ENCODE measurements at places on chromosomes 4 and X.
A peak's percentile ranks its signal among the peaks of the same experiment; 100 is the strongest.

DNA sequence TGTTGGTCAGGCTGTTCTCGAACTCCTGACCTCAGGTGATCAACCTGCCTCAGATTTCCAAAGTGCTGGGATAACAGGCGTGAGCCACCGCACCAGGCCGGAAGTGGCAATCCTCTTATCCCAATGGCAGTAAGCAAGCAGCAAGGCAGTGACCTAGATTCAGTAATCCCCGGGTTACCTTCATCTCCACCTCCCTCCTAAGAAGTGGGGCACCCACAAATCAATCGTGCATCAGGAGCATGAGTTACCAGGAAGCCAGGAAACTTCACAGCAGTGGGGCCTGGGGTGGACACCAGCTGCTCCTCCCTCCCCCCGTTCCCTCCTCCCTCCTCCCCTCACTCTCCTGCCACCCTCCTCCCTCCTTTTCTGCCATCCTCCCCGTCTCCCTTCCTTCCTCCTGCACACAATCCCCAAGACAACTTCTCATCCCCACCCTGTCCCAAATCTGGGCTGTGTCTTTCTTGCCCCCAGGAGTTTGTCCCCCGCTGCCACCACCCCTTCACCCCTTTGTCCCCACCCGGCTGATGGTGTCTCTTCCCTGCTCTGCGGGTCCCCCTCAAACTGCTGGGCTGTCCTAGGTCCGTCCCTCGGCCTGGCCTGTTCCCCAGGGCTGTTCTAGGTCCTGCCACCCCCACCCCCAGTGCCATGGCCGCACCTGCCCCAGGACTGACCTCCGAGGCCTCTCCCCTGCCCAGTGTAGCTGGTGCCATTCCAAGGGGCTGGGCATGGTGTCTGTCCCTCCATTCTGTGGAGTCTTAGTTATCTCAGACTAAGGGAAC, 2.2 kb downstream of the PDE6B start:
- DNase-seq = no peak
- no peak overlapping the region for H3K27ac ChIP-seq
- no peaks in the 10 kb centered on the region for H3K27me3 ChIP-seq
- no peak overlapping the region for H3K4me3 ChIP-seq

- H3K27me3 ChIP-seq = no peaks in the 10 kb centered on the region
- no peak overlapping the region for H3K4me3 ChIP-seq
- no peaks in the 10 kb centered on the region for H3K36me3 ChIP-seq
- DNase-seq = no peak
- H3K27ac ChIP-seq = no peak overlapping the region
- H3K4me1 ChIP-seq = no peaks in the 10 kb centered on the region
Measured at GRCh38 chrX:107514944-107515343, 65.5 kb downstream of the FRMPD3 start.

GRCh38 chr4:20926529-20926928, 226.3 kb downstream of the PACRGL start:
- no peaks in the 10 kb centered on the region for H3K27me3 ChIP-seq
- H3K4me3 ChIP-seq = no peak overlapping the region
- H3K27ac ChIP-seq = no peak overlapping the region
- no peaks in the 10 kb centered on the region for H3K36me3 ChIP-seq
- no peak for DNase-seq

GRCh38 chrX:115337491-115338144, 48.1 kb downstream of the LUZP4 start:
- H3K4me3 ChIP-seq = no peak overlapping the region
- no peaks in the 10 kb centered on the region for H3K36me3 ChIP-seq
- no peaks in the 10 kb centered on the region for H3K27me3 ChIP-seq
- H3K4me1 ChIP-seq = no peaks in the 10 kb centered on the region

GRCh38 chr4:8314691-8315255, 45.2 kb downstream of the HTRA3 start:
- no peak for DNase-seq
- peaks cover 13% of the 10 kb centered on the region for H3K4me1 ChIP-seq

- no peak for DNase-seq
- H3K4me3 ChIP-seq = no peak overlapping the region
- no peaks in the 10 kb centered on the region for H3K36me3 ChIP-seq
- no peak overlapping the region for H3K27ac ChIP-seq
Measured at GRCh38 chrX:38376747-38377146, 24.3 kb downstream of the OTC start.

DNA sequence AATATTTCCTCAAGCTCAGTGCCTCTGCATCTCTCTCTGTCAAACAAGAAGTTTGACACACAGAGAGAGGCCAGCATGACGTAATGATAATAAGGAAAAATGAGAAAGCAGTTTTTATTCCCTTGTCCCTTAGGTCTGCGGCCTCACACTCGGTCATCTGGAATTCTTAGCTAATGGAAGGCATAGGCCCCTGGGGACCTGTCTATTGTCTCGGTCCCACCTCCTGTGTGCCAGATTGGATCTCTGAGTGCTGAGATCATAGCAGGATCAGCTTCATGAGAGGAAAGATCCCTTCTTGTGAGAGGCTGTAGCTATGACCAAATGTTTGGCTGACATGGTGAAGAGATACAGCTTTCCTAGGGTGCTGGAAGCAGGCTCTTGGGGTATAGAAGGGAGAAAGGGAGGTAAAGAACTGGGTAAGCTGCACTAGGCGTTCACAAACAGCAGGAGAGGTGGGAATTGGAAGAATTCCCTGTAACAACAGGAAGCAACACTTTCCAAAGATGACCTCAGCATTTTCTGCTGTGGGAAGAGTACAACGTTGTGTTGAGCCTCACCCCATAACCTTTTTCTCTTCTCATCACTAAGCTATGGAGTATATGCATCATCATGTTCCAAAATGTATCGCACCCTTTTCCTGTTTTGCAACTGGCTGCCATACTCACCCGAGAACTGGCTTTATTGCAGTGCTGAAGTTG, 20.2 kb downstream of the TMEM31 start:
- H3K36me3 ChIP-seq = no peaks in the 10 kb centered on the region
- H3K4me3 ChIP-seq = no peak overlapping the region
- no peak overlapping the region for H3K27ac ChIP-seq
- peaks cover 25% of the 10 kb centered on the region for H3K27me3 ChIP-seq

- H3K4me3 ChIP-seq = no peak overlapping the region
- no peak for DNase-seq
- H3K27ac ChIP-seq = no peak overlapping the region
- H3K27me3 ChIP-seq = no peaks in the 10 kb centered on the region
- H3K4me1 ChIP-seq = no peaks in the 10 kb centered on the region
Measured at GRCh38 chrX:35023683-35024082, 81.1 kb downstream of the FAM47B start.

- H3K27me3 ChIP-seq = no peaks in the 10 kb centered on the region
- H3K27ac ChIP-seq = peak overlapping the region; percentile 15
- no peaks in the 10 kb centered on the region for H3K36me3 ChIP-seq
Measured at GRCh38 chr4:85370400-85371032, 104.4 kb upstream of the ARHGAP24 start.

GRCh38 chr4:89784686-89785231, 52.2 kb downstream of the SNCA start:
- H3K27ac ChIP-seq = no peak overlapping the region
- no peak for DNase-seq
- no peak overlapping the region for H3K4me3 ChIP-seq
- peaks cover 6% of the 10 kb centered on the region for H3K4me1 ChIP-seq
- no peaks in the 10 kb centered on the region for H3K36me3 ChIP-seq

DNA sequence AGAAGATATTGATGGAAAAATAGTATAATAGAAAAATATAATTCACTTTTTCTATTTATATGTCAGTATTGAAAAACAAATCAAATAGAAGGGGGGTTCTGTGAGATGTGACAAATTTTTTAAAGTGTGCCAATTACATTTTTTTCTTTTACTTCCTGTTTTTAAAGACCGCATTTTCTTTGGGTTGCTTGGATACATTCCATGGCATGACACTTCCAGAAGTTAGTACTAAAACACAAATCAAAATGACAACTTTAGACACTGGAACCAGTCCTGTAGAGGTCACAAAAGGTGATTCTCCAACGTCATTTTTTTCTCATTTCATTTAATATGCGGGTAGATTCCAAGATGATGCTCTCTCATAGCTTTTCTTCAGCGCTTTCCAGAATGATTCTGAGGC, 116.2 kb upstream of the GNPDA2 start:
- DNase-seq = no peak
- H3K4me1 ChIP-seq = no peaks in the 10 kb centered on the region
- peaks cover 6% of the 10 kb centered on the region for H3K27me3 ChIP-seq
- H3K36me3 ChIP-seq = no peaks in the 10 kb centered on the region
- H3K4me3 ChIP-seq = no peak overlapping the region
- no peak overlapping the region for H3K27ac ChIP-seq

DNA sequence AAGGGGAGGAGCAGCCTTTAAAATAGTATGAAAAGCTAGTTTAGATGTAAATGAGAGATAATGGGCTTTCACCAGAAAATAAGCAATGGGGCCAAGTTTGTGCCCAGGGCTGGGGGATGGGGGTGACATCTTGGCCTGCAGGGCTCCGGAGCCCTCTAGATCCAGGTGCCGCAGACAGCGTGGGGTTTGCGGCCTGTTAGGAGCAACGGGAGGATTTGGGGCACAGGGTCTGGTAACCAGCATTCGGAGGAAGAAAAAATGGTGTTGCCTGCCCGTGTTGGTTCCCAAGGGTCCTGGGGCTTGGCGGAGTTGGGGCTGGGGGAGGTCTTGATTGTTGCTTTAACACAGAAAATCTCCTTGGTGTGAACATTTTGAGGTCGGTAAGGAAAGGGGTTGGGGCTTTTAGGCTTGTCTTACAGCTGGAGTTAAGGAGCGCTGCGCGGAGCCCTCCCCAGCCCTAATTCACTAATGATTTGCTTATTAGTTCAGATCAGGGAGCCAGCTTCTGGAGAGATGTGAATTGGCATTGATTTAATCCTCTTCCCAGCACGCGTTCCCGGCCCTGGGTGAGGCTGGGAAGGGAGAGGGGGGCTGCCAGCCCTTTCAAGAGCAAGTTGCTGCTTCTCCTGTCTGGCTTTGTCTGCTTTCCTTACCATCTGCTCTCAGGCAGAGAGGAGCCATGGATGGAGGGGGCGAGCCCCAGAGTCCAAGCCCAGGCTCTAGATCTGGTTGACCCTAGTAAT, 443.4 kb downstream of the BCOR start:
- no peaks in the 10 kb centered on the region for H3K27me3 ChIP-seq
- DNase-seq = no peak
- H3K4me3 ChIP-seq = no peak overlapping the region
- H3K4me1 ChIP-seq = no peaks in the 10 kb centered on the region

- DNase-seq = no peak
- H3K4me1 ChIP-seq = peaks cover 7% of the 10 kb centered on the region
- H3K36me3 ChIP-seq = no peaks in the 10 kb centered on the region
- H3K27ac ChIP-seq = no peak overlapping the region
- H3K4me3 ChIP-seq = peak overlapping the region; percentile 62
- no peaks in the 10 kb centered on the region for H3K27me3 ChIP-seq
Measured at GRCh38 chr4:90126805-90127204, 389 bp upstream of the CCSER1 start.

DNA sequence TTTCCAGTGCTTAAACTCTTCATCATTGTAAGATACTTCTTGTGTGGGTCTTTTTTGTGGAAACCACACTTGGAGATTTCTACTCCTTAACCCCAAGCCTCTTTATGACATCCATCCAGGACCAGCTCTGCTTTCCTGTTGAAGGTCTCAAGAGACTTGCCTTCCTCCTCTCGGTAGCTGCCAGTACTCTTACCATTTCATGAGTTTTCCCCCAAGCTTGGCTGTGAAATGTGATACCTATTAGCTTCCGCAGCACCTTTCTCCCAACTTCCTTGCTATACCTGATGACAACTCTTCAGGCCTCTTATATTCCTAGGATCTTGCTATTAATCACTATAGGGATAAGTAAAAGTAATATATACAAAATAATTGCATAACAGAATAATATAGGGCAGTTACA, 1.9 kb upstream of the DCK start:
- H3K27ac ChIP-seq = no peak overlapping the region
- H3K36me3 ChIP-seq = peaks cover 3% of the 10 kb centered on the region
- H3K27me3 ChIP-seq = no peaks in the 10 kb centered on the region
- no peaks in the 10 kb centered on the region for H3K4me1 ChIP-seq
- DNase-seq = no peak
- H3K4me3 ChIP-seq = no peak overlapping the region

- H3K27ac ChIP-seq = no peak overlapping the region
- no peaks in the 10 kb centered on the region for H3K4me1 ChIP-seq
- DNase-seq = peak; percentile 24
- H3K36me3 ChIP-seq = no peaks in the 10 kb centered on the region
- no peaks in the 10 kb centered on the region for H3K27me3 ChIP-seq
- H3K4me3 ChIP-seq = no peak overlapping the region
Measured at GRCh38 chrX:38175139-38175538, 45.5 kb downstream of the SRPX start.

GRCh38 chrX:107102980-107103379, 15.6 kb downstream of the RBM41 start:
- H3K27me3 ChIP-seq = no peaks in the 10 kb centered on the region
- no peaks in the 10 kb centered on the region for H3K36me3 ChIP-seq
- H3K4me3 ChIP-seq = no peak overlapping the region
- DNase-seq = no peak
- no peaks in the 10 kb centered on the region for H3K4me1 ChIP-seq
- H3K27ac ChIP-seq = no peak overlapping the region

DNA sequence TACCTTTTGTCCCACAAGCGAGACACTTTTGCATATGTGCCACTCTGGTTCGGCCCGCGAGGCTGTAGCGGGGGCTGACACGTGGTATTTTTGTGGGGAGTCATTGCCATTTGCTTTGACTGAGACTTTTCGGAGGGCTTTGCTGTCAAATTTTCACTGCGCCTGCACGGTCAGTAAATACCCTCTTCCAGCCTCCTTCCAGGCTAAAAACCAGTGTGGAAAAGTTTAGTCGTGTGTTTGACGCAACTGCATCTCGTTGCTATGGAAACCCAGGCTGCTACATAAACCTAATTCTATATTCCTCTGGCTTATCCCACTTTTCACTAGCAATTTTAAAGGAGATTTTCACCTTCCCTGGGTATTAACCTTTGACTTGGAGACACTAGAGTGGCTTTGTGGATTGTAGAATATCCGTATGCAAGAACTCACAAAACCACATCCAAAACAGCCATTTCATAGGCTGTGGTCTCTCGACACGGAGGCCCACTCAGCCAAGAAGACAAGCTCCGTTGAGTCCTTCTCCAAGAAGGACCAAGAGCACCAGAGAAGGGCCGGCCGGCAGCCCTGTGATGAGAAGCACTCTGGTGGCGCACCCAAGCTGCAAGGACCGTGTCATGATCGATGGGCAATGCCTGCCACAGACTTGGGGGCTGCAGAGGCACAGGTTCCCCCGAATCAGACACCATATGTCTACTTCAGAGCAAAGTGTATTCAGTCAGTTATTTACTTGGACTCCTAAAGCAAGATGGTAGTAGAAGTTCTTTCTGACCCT, 38.4 kb upstream of the ENPP6 start:
- H3K36me3 ChIP-seq = no peaks in the 10 kb centered on the region
- H3K27me3 ChIP-seq = no peaks in the 10 kb centered on the region
- no peak overlapping the region for H3K27ac ChIP-seq
- H3K4me1 ChIP-seq = no peaks in the 10 kb centered on the region
- H3K4me3 ChIP-seq = no peak overlapping the region

DNA sequence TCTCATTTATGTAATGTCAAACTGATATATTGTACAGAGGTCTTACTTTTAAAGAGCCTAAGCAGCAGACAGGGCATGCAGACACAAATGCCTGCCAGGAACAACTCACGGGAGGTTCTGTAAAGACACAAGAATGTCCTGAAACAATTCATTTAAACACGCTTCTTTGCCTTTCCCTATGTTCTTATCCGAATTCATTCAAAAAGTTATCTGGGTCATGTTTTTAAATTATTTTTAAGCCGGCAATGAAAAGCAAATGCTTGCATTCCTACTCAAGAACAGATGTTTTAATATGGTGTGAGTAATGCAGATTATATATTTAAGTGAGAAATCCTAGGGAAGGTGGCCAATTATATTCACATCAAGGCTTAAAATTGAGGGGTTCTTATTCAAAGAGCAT, 192.6 kb downstream of the PDGFC start:
- H3K36me3 ChIP-seq = no peaks in the 10 kb centered on the region
- peaks cover 2% of the 10 kb centered on the region for H3K4me1 ChIP-seq
- no peak for DNase-seq
- H3K27ac ChIP-seq = no peak overlapping the region
- no peak overlapping the region for H3K4me3 ChIP-seq

Data from SJCRH30 (cell line).